ENCODE measurements at places on chromosomes 2 and 18. TPM values are rescaled to one million over a fixed set of nuclear protein-coding genes. Genes with fewer than 3 reads are reported as not detected.

The RESP18 gene
- not detected for total RNA-seq

The CTAGE1 gene
- total RNA-seq: not detected

The PCARE gene
- not detected for total RNA-seq

The IL1F10 gene
- total RNA-seq: not detected

The STON1 gene
- 6.8 TPM for total RNA-seq

Data from renal cortical epithelial cell (primary cell).